Esophagus mucosa (tissue), 1 donor: ENCODE measurements at places on chromosomes 5 and 9. TPM values are rescaled to one million over a fixed set of nuclear protein-coding genes. Genes with fewer than 3 reads are reported as not detected.

- ATAC-seq = peak; percentile 62
These were observed 26.2 kb downstream of the NIPAL4 start for GRCh38 chr5:157486221-157486681.

GRCh38 chr5:148897842-148898241, 71.4 kb downstream of the ADRB2 start:
- ATAC-seq = no peak

DNA sequence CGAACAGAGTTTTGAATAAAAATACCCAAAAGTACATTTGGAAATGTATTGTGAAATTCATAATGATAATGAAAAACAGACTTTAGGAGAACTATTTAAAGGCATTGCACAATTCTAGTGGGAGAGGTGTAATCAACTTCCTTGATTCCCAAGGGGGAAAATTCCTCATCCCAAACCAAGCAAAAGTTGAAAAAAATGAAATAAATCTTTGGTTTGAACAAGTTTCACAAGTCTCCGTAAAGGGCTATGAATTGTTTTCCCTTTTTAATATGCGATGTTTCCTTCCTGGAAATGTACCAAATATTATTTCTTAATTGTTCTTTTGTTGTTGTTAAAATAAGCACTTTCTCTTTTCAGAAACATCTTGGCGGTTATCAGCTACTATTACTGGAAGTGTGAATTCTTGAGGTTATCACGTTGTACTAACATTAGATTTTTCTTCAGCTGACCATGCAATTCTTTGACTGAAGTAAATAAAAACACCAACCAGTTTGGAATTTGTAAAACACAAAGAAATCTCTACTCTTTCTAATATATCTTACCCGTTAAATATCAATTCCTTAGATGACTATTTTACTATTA, 59.3 kb downstream of the SVEP1 start:
- no peak for ATAC-seq

DNA sequence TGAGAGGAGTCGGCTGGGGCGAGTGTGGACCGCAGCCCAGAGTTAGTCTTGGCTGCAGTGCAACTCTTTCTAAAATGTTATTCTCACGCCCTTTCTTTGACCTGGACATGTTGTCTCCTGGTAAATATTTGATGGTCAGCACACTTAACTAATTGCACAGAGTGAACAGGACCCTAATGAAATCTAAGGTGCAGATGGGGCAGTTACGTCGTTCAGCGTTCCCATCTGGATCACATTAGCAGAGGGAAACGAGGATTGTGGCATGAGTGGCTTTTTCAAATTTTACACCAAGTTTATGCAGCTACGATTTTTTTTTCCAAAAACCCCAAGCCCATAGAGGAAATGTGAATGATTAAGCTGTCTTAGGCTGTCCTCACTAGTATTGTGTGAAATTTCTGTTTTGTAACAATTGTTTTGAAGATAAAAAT, 483 bp downstream of the C9orf85 start:
- ATAC-seq = no peak

DNA sequence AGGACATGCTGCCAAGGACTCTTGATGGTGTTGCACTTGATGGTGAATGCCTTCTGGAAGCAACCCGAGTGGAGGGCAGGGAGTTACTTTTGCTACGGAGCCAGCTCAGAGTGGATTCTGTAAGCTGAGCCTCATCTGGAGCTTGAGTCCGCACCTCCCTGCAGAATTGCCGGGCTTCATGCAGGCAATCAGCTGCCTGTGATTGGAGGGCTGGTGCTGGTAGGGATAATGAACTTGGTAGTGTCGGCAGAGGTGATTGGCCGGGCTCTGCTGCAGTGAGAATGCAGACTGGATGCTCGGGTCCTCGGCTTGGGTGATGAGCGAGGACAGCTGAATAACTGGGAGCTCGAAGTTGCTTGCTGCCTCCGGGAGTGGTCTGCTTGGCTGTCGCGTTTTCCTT, 23.1 kb downstream of the SLC25A25 start:
- ATAC-seq = no peak

- ATAC-seq = no peak
These were observed 12.0 kb downstream of the CAMSAP1 start for GRCh38 chr9:135895202-135895848.

GRCh38 chr5:68331192-68332079, 115.9 kb downstream of the PIK3R1 start:
- ATAC-seq = no peak

GRCh38 chr9:121192518-121192917, 9.2 kb downstream of the RAB14 start:
- no peak for ATAC-seq

DNA sequence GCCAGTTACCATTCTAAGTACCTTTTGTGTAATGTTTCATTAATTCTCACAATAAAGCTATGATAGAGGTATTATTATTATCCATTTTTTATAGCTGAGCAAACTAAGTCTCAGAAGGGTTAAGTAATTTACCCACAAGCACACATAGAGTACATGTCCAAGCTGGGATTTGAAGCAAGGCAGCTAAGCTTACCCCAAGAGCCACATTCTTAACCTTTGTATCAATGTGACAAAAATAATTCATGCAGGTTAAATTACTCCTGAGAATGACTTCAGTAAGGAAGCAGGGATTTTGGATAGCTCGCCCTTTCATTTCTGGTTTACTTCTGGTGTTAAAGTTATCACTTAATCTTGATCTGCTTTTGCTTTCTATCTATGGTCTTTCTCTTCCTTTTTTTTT, 141.9 kb downstream of the ACTBL2 start:
- ATAC-seq = no peak

GRCh38 chr5:5667136-5667554, 244.7 kb downstream of the ICE1 start:
- peak; percentile 31 for ATAC-seq

SEMA5A gene
- total RNA-seq = 5.5 TPM

TXNDC8 gene
- not detected for total RNA-seq

PCDHB14 gene
- total RNA-seq = 2.0 TPM
